ENCODE measurements at places on chromosomes 12 and 14.

DNA sequence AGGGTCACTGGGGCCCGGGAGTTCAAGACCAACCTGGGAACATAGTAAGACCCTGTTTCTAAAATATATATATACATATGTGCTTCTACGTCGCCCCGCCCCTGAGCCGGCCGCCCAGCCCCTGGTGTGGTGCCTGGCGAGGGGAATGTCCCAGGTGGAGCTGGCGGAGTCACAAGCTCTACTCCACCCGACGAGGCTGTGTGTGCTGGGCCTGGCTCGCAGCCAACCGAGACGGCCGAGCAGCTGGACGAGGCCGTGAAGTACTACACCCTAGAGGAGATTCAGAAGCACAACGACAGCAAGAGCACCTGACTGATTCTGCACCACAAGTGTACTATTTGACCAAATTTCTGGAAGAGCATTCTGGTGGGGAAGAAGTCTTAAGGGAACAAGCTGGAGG lies 22.1 kb upstream of the ITPK1 start:
- DNase-seq, result peak; percentile 49

- no peak for DNase-seq
These were observed 74.6 kb downstream of the MED13L start for GRCh38 chr12:116202940-116203339.

GRCh38 chr12:22032732-22033131 lies 13.3 kb upstream of the CMAS start:
- no peak for DNase-seq

GRCh38 chr12:11652351-11653040 lies 3.0 kb downstream of the ETV6 start:
- DNase-seq, result no peak

GRCh38 chr14:77026930-77027537 lies 1.5 kb downstream of the IRF2BPL start:
- no peak for DNase-seq

DNA sequence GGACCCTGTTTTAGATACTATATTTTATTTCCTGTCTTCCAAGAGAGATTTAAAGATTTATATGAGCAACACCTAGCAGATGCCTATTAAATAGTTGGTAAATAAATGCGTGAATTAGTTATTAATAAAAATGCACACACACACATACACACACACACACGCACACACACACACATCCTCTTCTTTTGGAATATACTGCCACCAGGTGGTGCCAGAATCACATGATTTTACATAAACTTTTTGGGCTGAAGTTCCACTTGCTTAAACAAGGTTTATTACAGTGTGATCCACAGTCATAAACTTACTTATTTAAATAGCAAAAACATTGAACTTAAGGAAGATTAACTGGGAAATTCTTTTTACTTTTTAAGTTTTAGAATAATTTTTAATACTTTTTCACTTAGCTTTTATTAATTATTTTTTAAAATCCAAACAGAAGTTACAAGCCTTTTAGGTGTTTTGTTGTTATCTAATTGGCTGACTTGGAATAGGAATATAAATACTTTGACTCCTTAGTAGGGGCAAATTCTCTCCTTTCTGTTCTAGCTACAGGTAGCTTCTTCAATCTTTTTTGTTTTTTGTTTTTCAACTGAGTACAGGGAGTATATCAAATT lies 17.5 kb downstream of the RAD51B start:
- no peak for DNase-seq

DNA sequence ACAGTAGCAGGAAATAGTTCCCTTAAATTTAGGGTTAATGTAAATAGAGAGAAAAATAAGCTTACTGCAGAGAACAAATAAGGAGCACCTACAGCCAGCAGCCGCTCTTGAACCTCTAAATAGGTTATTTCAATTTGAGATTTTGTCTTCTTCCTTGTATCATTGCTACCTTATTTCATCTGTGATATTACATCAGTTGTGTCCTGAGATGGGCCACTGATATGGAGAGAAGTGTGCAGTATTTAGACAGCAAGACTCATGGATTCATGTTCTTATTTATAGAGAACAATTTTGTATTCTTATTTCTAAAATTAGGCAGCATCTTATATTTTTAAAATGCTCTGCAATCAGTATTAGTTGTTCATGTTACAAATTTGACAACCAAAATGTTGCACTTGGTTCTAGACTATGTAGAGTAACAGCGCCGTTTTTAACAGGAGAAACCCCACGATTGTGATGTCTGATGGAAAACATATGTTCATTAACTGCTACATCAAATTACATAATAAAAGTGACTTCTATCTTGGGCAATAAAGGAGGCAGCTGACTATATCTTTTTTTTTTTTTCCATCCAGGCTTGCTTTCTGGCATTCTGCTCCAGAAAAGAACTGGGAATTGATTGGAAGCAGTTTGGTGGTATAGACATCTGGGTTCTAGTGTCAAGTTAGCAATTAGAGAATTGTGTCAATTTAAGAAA lies 117.9 kb downstream of the CAND1 start:
- no peak for DNase-seq

GRCh38 chr12:105843986-105844760 lies 294.6 kb downstream of the NUAK1 start:
- DNase-seq, result no peak

- DNase-seq, result no peak
These were observed 15.3 kb downstream of the SPIC start for GRCh38 chr12:101490286-101490920.

DNA sequence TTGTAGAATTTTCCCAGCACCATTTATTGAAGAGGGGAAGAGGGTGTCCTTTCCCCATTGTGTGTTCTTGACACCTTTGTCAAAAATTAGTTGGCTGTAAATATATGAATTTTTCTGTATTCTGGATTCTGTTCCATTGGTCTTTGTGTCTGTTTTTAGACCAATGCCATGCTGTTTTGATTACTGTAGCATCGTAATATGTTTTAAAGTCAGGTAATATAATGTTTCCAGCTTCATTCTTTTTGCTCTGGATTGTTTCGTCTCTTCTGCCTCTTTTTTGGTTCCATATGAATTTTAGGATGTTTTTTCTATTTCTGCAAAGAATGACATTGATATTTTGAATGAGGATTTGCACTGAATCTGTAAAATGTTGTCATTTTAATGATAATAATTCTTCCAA lies 331.9 kb upstream of the RGS6 start:
- DNase-seq, result no peak

DNA sequence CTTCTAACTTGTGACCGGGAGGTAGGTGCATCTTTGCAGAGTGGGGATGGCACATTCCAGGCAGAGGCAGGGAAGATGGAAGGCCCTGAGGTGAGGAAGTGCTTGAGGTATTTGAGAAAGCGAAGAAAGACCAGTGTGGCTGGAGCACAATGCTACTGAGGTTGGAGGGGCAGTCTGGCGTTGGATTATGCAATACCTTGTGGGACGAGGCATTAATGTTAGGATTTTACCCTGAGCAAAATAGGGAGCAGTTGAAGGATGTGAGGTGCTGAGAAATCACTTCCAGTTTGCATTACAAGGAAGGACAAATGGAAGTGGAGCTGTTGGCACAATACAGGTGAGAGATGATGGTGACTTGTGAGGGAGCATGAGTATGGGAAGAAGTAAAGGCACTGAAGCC lies 145.5 kb downstream of the KCNA5 start:
- DNase-seq, result no peak

- DNase-seq, result no peak
These were observed 29.5 kb upstream of the RPLP0 start for GRCh38 chr12:120230326-120230973.

DNA sequence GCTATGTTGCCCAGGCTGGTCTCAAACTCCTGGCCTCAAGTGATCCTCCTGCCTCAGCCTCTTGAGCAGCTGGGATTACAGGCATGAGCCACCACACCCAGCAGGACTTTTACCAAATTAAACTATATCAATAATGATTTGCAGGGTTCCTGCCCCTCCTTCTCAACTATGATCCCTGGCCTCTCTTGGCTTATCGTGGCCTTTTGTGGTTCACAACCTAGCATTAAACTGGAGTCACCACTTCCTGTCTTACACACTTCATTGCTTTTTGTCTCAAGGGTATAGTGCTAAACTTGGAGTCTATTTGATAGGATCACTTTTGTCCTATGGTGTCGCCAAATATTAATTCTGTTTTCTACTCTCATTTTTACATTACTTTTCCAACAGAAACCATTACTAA lies 64.5 kb downstream of the SEC23A start:
- DNase-seq, result no peak

- no peak for DNase-seq
These were observed 49.0 kb upstream of the PDE3A start for GRCh38 chr12:20319366-20319765.

DNA sequence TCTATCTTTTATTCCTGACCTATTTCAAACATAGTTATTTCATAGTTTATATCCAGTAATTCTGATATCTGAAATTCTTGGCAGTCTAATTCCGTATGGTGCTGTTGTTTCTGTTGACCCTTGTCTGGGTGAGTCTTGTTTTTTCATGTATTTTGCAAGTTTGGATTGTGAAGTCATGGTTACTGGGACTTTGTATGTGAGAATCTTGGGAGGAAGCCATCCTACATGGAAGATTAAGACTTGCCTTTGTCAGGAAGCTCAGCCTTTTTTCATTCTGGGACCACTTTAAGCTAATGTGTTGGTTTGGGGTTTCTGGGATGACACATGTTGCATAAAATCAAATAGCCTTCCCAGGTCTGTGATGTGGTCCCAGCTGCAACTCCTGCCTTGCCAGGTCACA lies 191.6 kb upstream of the E2F7 start:
- no peak for DNase-seq

DNA sequence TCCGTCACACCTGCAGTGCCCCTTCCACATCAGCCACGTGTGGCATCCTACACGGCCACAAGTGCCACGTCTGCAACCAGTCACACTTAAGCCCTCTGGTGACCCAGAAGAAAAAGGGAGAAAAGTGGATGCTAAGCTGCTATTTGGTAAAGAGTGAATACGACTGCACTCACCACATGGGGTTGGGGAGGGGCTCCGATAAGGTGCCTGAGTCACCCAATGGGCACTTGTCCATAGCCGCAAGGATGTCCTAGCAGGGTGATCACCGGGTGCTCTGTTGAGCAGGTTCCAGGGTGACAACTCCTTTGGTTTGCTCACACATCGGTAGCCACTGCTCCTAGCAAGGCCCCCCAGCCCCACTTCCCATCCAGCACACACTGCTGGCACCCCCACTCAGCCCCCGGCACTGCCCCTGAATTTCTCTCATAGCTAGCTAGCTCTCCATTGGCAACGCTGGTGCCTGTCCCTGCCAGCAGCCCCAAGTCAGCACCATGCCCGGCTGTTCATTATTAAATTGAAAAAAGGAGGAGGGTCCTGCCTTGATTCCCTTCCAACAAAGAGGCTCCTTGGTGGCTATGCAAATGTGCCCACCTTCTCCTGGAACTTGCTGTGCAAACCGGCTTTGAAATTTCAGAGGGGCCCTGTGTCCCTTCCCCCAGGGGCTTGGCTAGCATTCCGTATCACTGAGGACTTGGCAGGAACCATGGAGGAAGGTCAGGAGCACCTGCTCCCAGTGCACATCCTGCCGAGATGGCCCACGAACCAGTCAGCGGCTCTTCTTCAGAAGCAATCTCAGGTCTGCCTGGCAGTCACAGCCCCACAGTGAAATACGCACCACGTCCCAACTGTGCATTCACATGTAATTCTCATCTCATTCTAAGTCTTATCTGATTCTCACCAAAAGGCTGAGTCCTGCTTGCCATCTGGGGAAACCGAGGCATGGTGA lies 227.7 kb upstream of the DIO3 start:
- DNase-seq, result no peak

DNA sequence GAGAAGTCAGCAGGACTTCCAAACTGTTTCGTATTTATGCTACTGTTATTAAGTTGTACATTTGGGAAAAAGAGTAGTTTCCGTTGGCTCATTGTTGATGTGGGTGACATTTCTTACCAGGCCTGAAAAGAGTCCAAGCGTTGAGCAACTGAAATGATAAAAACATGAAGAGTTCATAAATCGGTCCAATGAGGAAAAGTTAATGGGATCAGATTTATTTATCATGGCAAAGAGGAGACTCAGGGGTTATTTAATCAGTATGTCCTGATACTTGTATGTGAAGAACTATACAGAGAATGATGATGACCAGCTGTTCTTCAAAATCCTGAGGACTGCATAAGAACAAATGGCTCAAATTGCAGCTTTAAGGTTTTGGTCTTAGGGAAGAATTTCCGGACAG lies 7.7 kb downstream of the VRK1 start:
- no peak for DNase-seq

- DNase-seq, result no peak
These were observed 172.2 kb upstream of the GZMB start for GRCh38 chr14:24806061-24806678.

- no peak for DNase-seq
These were observed 91.9 kb downstream of the IGF1 start for GRCh38 chr12:102388469-102388868.

- no peak for DNase-seq
These were observed 17.1 kb downstream of the DICER1 start for GRCh38 chr14:95140060-95140858.

DNA sequence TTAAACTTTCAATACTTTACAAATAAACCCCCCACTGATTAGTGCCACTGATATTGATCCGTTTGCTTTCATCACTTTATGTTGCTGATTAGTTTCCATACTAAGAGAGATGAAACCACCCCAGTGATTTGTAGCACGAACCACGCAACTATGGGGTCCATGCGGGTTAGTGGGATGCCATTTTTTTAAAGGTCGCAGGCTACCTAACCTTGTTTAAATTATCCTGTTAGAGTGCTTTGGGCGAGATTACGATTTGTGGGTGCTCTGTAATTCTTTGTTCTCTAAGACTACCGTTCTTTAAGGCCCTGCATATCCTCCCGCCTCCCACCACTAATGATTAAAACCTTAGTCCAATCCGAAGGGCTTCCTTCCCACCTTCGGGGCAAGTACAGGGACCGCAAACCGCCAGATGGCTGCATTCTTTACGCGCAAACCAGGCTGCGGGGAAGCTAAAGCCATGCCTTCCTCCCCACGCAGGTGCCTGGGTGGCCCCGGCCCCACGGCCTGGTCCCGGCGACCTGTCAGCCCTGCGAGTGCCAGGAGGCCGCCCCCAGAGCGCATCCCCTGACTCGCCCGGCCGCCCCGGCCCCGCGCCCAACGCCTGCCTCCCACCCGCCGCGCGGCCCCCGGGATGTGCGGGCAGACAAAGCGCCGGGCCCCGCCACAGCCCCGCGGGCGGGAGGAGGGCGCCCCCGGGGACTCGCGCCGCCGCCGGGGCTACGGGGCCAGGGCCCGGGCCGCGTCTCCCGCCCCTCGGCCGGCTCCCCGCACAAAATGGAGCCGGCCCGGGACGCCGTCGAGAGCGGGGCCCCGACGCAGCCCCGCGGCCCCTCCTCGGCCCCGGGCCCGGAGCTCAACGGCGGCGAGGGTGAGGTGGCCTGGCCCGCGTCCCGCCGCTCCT lies 759 bp downstream of the NFYB start:
- DNase-seq, result no peak
